LoVo (cell line): ENCODE measurements at places on chromosomes 1 and 21.

GRCh38 chr1:235156740-235157139, 4.3 kb downstream of the RBM34 start:
- no peak for DNase-seq

DNA sequence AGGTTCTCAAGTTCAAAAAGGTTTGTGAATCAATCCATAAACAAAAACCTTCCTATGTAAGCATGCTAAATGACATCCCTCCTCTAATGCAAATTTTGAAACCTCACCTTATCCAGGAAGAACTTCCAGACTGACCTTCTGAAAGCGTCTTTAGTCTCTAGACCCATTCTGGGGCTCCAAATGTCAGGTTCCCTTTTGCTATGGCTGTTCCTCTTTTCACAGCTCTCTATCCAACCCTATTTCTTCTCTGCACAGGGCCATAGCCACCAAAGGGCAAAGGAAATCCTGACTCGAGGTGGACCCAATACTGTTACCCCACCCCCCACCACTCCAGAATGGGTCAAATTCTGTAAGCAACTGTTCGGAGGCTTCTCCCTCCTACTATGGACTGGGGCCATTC, 3.4 kb downstream of the ATP1A4 start:
- DNase-seq, result no peak

GRCh38 chr21:39579734-39580332, 32.9 kb upstream of the B3GALT5 start:
- no peak for DNase-seq

- no peak for DNase-seq
These were observed 54.1 kb downstream of the IGSF21 start for GRCh38 chr1:18161690-18162089.

- DNase-seq, result no peak
These were observed 453 bp downstream of the TFF3 start for GRCh38 chr21:42314616-42315295.

DNA sequence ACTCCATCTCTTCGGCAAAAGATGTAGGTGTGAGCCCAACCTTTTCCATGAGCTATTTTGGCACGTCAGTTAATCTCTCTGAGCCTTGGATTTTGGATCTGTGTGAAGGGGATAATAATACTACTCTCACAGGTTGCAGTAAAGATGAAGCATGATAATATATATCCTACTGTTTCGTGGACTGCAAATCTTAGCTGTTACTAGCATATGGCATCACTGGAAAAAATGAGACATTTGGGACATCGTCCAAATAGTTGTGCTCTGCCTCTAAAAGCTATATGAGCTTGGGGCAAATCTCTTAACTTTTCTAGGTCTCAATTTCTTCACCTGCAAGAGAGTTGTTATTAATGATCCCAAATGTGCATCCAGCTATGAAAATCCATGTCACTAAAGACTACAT, 147.4 kb upstream of the ZRANB2 start:
- no peak for DNase-seq

- DNase-seq, result no peak
These were observed 200.3 kb downstream of the PBX1 start for GRCh38 chr1:164759144-164759920.

GRCh38 chr1:20227704-20228103, 41.4 kb upstream of the PLA2G2C start:
- DNase-seq, result no peak
